ENCODE measurements at places on chromosomes 16 and 17.

DNA sequence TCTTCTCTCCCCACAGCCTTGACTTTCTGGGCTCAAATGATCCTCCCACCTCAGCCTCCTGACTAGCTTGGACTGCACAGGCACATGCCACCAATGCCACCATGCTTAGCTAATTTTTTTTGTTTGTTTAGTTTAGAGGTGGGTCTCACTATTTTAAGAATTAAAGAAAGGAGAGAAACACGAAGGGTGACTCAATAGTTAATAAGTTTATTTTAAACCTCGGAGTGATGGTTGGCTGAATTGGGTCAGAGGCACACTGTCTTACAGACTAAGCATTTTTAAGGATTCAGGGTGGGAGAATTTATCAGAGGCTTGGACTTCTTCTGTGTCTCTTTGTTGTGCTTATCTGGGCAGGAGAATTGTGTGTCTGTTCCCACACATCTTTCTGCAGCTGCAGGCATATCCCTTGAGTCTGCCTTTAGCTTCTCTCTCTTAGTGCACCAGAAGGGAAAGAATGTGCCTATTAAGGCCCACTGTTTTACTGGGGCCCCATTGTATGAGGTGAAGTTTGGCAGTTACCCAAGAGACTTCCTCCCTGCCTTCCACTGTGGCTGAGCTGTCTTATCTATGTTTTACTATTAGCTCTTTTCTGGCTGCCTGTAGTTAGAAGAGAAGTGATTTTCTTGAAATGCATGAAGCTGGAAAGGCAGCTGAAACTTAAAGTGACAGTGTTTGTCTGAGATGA lies 2172.0 kb downstream of the TP53TG3F start:
- no peak for DNase-seq

- no peak for DNase-seq
Observed at GRCh38 chr17:68853036-68853435, 102.2 kb downstream of the ABCA8 start.

- DNase-seq, result no peak
Observed at GRCh38 chr17:73391331-73392265, 79.8 kb upstream of the CDC42EP4 start.

GRCh38 chr17:57355090-57355859 lies 99.0 kb downstream of the MSI2 start:
- DNase-seq, result no peak

- peak; percentile 85 for DNase-seq
Observed at GRCh38 chr16:1378804-1379303, 27.1 kb downstream of the GNPTG start.

- no peak for DNase-seq
Observed at GRCh38 chr16:10599626-10600025, 19.2 kb upstream of the EMP2 start.

- DNase-seq, result no peak
Observed at GRCh38 chr16:58399718-58400633, 7.7 kb downstream of the GINS3 start.

DNA sequence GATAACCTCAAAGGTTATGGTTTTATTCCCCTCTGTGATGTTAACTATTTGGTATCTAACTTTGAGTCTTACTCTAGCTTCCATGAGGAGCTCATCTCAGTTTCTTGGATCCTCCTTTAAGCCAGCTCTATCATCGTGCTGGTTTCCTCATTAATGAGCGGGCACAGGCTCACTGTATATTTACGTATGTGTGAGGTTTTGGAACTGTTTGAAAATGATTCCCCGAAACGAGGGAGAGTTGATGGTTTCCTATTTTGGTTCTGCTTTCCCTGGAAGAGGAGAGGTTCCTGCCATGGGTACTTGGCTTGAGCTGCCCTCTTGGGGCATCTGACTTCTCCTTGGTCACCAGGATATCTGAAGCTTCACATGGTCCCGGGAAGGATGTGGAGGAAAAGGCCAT lies 32.7 kb upstream of the PIK3R6 start:
- DNase-seq, result no peak

- DNase-seq, result peak; percentile 48
Observed at GRCh38 chr16:16861546-16861945, 482.6 kb downstream of the NPIPA7 start.

DNA sequence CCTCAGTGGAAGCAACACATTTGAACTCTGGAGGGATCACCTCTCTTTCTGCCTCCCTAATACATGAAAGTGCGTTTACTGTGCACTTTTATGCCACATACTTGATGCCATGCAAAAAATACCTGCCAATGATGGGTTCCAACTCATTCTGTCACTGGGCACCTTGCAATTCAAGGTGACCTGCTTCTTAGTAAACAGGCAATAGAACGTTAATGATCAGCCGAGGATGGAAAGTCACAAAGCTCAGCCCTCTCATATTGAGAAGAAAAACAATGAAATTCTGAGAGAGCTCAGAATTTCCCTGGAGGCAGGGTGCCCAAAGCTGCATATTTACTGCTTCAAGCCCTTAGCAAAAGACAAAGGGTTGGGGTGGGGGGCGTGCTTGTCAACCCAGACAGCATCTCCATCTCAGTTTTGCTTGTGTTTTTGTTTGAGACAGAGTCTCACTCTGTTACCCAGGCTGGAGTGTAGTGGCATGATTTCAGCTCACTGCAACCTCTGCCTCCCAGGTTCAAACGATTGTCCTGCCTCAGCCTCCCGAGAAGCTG lies 23.2 kb downstream of the LITAF start:
- peak; percentile 46 for DNase-seq

DNA sequence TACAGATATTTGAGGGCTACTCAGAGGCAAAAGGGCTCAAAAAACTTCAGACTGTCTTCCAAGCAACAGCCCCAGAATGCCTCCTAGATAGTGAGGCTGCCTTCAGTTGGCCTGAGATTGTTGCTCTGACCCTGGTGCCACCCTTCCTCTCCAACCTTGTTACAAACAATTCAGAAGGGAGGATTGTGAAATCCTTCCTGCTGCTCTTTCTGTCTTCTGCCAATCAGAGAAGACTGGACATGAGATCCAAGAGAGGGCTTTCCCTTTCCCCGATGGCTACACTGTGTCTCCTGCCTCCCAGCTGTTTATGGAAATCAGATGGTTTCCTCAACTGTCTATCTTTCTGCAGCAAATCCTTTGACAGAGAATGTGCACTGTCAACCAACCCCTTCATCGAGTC lies 419.9 kb downstream of the CDH13 start:
- no peak for DNase-seq

- DNase-seq, result no peak
Observed at GRCh38 chr16:86045591-86045971, 146.6 kb downstream of the IRF8 start.

- no peak for DNase-seq
Observed at GRCh38 chr16:87689956-87690465, 75.8 kb downstream of the KLHDC4 start.

- DNase-seq, result peak; percentile 91
Observed at GRCh38 chr16:79628501-79628975, 28.0 kb upstream of the MAF start.

DNA sequence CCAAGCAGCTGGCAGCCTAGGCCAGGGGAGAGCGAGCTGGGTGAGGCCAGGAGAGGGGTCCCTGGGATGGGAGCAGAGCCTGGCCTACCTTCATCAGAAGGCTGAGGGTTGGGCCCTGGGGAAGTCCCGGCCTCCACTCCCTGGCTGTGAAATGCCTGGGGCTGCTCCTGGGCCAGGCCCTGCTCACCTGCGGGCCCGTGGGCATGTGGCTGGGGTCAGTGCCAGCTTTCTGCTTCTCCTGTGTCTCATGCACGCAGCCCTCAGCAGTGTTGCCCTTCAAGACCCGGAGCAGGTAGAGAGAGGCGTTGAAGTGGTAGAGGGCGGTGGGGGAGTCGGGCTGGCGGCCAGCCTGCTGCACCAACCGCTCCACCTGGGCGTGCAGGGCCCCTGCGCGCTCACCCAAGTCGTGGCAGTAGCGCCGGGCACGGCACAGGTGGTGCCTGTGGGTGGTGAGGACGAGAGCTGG lies 12.4 kb downstream of the MYBBP1A start:
- DNase-seq, result no peak

DNA sequence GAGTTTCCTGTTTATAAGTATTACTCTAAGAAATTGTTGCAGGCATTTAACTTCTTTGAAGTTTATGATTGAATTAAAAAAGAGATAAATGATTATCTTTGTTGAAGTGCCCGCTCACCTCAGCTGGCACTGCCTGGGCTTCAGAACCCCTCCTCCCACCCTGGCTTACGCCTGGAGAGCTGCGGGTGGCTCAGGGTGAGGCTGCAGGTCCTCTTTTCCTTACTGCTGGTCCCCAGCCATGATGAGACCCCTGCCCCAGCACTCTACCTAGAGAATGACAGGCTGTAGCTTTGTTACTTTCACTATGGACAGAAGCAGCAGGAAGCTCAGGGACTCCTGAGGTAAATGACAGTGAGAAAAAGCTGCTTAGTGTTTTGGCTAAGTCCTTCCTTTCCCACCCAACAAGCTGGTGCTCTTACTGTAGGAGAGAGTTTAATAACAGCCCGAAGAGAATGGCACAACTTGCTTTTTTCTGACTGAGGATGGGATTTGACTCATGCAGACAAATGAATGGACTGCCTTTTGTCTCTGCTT lies 62.1 kb downstream of the EPN2 start:
- no peak for DNase-seq

- DNase-seq, result peak; percentile 82
Observed at GRCh38 chr17:35243561-35244340, 879 bp downstream of the SLFN5 start.

DNA sequence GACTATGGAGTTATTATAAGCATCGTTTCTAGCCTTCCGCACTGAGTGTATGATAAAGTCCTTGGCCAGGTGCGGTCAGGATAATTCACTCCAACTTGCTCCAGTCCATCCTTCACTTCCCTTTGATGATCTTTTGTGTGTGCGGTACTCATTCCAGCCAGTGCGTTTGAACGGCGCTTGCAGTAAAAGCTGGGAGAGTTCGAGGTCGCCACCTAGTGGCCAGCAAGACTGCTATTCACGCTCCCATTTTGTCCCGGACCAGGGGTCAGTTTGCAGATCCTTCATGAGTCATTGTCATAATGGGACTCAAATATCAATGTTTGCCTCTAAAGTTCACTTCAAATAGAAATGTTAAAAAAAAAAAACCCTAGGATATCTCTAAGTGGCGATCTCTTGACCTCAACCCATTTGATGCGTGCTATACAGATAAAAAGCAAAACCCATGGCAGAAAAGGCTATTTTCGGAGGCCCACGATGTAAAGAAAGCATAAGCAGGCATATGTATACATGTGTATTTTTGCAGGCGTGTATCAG lies 417.1 kb downstream of the TMEM114 start:
- peak; percentile 43 for DNase-seq

DNA sequence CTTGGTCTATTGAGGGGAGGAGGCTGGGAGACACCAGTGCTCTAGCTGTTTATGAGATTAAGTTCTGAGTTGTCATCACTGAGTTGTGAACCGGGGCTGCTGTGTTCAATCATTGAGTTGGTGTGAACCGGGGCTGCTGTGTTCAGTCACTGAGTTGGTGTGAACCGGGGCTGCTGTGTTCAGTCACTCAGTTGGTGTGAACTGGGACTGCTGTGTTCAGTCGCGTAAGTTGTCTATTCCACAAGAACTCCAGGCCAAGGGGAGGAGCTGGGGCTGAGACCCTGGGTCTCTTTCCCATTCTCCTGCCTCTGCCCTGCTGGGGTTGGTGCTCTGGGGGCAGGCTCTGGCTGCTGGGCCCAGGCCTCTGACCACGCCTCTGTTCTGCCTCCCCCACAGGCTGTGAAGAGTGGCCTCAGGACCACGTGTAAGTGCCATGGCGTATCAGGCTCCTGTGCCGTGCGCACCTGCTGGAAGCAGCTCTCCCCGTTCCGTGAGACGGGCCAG lies 24.5 kb downstream of the WNT9B start:
- no peak for DNase-seq

DNA sequence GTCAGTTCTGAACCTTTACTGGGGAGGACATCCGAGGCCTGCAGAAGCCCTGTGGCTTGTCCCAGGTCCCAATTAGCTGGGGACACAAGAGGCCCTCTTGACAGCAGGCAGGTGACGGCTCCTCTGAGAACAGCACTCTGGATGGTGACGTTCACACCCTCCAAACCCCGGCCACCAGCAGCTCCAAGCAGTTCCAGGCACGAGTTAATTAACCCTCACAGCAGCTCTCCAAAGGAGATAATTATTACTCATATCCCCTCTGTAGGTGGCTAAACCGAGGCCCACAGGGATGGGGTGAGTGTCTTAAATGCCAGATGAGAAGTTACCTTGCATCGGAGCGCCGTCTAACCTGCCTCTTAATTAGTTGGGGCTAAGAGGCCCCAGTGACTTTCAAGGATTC lies 168.9 kb upstream of the CIBAR2 start:
- no peak for DNase-seq

DNA sequence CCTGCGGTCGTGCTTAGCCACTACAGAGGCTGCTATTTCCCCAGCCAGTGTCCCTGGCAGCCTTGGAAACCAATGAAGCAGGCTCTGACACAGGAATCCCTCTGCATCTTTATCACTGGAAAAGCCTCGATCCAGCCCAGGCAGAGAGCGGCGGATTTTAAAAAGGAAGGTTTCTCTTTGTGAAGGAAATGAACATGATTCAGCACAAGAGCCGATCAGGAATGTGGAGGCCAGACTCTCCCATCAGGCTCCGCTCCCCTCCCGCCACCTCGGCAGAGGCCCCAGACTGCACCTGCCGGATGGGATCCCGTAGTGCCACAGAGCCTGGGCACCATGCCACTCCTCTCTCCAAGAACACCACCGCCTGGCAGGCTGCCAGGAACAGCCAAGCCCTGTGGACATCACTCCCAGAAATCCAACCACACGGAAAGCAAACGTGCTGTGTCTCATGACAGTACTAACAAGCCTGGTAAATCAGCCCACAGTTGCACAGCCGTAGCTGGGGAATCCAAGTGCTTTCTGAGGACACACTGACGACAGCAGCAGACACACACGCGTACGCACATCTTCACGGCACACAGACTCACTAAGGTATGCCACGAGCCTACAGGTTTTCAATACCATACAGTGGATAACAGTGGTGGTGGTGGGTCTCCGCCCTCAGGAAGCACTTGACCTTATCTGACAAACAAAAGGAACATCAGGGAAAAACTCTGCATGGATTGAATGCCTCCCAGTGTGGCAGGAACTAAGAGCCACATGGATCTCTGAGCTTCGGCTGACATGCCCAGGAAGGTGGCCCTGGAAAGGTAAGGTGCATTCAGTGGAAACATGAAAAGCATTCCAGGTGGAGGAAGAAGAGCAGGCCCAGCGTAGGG lies 5.4 kb downstream of the LRRC75A start:
- DNase-seq, result no peak

DNA sequence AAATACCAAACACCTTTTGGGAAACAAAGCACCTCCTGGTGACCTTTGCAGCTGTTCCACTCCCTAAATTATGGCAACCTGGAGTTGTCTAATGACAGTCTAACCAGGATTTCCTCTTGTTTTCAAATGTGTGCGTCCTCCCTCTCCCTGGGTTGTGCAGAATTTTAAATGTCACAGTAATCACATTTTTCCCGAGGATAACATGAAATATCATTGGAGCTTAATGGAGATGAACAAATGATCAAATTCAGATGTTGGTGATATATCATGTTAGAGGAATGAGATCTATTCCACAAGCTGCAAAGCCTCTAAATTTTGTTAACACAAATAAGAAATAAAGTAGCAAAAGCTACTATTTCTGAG lies 86.9 kb upstream of the HLF start:
- no peak for DNase-seq

Measured in activated CD4-positive, alpha-beta memory T cell treated with anti-CD3 and anti-CD28 coated beads for 36 hours (primary cell).